Epithelial cell of proximal tubule (primary cell): ENCODE measurements at places on chromosomes 1 and 21.

- no peak for DNase-seq
Observed at GRCh38 chr1:19363536-19364152, 51.5 kb downstream of the SLC66A1 start.

DNA sequence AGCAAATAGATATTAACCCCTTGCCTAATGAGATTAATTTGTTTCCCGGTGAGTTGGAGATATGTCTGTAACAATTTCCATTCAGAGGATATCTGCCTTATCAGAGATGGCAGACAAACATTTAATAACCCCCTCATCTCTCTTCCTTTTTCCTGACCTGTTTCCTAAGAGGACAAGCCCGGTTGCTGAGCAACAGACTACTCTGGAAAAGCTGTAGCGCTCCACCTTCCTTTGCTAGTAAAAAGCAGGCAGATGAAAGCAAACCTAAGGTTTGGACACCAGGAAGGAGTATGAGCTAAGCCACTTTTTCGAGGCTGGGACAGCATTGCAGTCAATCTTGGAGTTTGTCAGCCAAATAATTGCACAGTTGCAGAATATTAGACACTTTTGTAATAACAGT lies 82.4 kb downstream of the RGS21 start:
- DNase-seq = no peak

GRCh38 chr1:112172294-112172882 lies 182.9 kb upstream of the KCND3 start:
- peak; percentile 4 for DNase-seq

DNA sequence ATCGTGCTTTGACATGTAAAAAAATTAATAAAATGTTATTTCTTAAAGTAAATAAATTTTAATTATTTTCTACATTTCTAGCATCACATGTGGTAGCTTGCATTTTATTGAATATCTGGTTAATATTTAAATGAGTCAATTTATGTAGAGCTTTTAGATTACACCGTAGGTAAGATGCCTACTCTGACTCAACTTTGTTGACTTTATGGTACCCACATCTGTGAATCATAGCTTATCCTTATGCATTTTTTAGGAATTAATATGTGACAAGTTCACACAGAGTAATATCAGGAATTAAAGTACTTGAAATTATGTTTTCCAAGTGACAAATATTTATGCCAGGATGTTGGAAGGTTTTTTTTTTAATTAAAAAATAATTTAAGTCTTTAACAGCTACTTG lies 120.7 kb downstream of the LEPR start:
- no peak for DNase-seq

GRCh38 chr1:90732136-90732535 lies 15.0 kb upstream of the BARHL2 start:
- no peak for DNase-seq

GRCh38 chr1:201769966-201770365 lies 59.0 kb upstream of the IPO9 start:
- no peak for DNase-seq

GRCh38 chr1:148292915-148293314 lies 140.8 kb upstream of the NBPF11 start:
- DNase-seq = no peak

DNA sequence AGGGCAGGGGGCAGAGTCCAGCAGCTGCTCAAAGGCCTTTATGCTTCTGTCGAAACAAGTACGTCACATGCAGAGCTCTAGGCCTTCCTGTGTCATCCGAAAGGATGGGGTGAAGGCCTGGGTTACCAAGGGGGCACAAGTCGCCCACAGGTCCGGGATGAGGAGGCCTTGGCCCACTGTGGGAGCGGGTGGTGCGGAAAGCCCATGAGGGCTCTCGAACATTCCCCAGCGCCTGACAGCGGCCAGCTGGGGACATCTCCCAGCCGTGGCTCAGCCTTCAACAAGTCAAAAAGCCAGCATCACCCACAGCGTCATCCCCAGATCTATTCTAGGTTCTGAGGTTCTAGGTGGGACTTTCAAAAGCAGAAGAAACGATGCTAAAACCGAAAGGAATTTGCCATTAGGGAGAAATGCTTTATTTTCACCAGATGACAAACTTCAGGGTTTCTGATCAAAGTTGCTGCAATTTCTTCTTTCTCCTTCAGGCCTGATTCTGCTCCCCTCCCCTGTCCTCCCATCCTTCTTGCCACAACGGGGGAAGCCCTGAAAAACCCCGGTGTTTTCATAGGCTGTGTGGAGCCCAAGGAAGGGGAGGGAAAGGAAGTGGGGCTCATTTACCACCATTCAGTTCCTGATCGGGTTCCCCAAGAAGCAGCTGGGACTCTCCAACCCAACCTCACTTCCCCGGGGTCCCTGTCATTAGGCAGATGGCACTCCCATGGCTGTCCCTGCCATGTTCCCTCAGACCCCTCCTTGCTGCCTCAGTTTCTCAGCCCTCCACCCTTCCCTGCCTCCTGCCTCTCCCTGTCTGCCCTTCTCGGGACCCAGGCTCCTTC lies 17.6 kb downstream of the GPR137B start:
- DNase-seq = no peak

- DNase-seq = no peak
Observed at GRCh38 chr1:9996624-9997582, at the start of gene RBP7. TSS of gene RBP7 (plus strand) at chr1:9997228. CDS start at chr1:9997259, 31 bp downstream.

DNA sequence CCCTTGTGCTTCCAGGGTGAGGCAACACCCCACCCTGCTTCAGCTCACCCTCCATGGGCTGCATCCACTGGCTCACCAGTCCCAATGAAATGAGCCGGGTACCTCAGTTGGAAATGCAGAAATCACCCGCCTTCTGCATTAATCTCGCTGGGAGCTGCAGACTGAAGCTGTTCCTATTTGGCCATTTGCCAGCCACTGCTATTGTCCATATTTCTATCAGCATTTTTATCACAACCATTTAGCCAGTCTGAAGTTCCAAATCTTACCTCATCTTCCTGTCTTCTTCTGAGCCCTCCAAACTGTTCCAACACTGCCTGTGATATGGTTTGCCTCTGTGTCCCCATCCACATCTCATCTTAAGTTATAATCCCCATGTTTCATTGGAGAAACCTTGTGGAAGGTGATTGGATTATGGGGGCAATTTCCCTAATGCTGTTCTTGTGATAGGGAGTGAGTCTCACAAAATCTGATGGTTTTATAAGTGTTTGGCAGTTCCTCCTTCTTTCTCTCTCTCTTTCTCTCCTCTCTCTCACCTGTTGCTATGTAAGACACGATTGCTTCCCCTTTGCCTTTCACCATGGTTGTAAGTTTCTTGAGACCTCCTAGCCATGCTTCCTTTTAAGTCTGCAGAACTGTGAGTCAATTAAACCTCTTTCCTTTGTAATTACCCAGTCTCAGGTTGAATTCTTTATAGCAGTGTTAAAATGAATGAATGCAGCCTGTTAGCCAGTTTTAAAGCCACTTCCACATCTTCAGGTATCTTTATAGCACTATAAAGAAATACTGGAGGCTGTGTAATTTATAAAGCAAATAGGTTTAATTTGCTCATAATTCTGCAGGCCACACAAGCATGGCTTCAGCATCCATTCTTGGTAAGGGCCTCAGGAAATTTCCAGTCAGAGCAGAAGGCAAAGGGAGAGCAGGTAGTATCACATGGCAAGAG lies 203.5 kb downstream of the FCRL5 start:
- DNase-seq = no peak

GRCh38 chr1:156476501-156477298 lies 23.9 kb downstream of the MEF2D start:
- peak; percentile 22 for DNase-seq

- no peak for DNase-seq
Observed at GRCh38 chr1:239778208-239778813, 313.4 kb upstream of the FMN2 start.

DNA sequence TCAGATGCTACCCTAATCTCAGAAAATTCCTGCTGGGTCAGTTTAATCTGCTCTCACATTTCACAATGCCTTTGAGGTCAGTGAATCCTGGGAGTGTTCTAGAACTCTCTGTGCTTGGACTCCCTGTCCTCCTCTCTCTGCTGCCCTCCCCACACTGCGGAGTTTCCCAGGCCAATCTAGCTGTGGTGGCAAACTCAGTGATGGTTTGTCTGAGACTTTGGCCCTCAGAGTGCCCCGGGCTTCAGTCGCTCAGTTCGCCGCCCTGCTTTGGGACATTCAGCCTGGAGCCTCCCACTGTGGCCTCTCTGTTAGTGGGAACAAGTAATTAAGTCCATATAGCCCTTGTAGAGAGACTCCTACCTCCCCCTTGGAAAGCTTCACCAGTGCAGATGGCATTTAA lies 7.1 kb downstream of the C1orf226 start:
- no peak for DNase-seq

DNA sequence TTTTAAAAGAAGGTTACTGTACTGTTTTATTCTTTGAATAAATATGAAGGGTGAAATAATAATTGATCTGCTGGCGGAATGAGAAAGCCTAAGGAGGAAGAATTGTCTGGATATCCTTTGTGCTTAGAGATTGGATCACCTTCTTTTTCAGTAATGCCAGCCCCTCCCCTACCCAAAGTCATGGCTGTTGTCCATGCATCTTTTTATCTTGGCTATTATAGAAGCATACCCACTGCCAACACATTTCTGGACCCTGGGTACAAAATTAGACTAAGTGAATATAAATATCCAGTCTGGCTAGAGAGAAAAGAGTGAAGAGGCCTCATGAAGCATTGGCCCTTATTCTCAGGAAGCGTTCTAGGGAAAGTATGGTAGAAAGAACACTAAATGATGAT lies 28.1 kb downstream of the AK4 start:
- no peak for DNase-seq

- DNase-seq = no peak
Observed at GRCh38 chr21:18368205-18368604, 35.4 kb downstream of the TMPRSS15 start.

DNA sequence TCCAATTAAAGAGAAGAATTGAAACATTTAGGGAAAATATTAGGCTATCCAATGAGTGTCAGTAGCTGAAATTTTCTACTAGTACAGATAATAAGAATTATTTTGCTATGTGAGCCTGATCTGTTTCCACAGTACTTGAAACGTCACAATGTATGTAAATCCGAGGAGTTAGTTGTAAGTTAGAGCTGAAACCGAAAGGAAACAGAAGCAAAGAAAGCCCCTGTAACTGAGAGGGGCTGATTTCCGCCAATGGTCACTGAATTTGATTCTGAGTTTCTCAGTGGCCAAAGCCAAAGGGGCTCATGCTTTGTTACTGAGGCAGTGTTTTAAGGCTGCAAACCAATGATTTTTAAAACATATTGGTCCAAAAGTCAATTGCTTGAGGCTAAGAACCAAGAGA lies 168.3 kb upstream of the DUSP10 start:
- DNase-seq = no peak

- DNase-seq = no peak
Observed at GRCh38 chr1:243397613-243398321, 141.9 kb downstream of the SDCCAG8 start.

DNA sequence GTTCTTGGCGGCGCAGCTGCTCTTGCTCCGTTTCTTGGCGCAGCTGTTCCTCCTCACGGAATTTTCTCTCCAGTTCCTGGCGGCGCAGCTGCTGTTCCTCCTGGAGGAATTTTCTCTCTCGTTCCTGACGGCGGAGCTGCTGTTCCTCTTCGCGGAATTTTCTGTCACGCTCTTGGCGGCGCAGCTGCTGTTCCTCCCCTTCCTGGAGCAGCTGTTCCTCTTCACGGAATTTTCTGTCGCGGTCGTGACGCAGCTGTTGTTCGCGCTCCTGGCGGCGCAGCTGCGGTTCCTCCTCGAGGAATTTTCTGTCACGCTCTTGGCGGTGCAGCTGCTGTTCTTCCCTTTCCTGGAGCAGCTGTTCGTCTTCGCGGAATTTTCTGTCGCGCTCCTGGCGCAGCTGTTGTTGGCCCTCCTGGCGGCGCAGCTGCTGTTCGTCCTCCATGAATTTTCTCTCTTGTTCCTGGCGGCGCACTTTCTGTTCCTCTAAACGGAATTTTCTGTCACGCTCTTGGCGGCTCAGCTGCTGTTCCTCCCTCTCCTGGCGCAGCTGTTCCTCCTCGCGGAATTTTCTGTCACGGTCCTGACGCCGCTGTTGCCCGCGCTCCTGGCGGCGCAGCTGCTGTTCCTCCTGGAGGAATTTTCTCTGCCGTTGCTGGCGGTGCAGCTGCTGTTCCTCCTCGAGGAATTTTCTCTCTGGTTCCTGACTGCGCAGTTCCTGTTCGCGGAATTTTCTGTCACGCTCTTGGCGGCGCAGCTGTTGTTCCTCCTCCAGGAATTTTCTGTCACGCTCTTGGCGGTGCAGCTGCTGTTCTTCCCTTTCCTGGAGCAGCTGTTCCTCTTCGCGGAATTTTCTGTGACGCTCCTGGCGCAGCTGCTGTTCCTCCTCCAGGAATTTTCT lies 7.0 kb downstream of the TCHH start:
- DNase-seq = no peak

- no peak for DNase-seq
Observed at GRCh38 chr1:184060316-184060715, 8.8 kb downstream of the TSEN15 start.

DNA sequence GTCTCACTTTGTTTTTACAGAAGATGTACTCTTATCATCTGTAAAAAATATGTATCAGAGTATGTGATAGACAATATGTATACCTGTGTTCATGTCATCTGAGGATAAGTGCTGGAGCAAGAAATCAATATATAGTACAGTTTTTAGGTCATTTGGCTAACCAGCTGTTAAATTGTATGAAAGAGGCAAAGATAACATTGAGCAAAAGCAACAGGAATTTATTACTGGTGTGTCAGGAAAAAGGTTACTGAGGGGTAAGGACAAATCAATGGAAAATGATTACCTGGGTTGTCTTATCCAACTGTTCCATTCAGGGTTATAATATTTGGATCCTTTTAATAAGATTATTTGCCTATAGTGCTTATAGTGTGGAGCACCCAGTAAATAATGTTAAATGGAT lies 4.9 kb downstream of the HIPK1 start:
- no peak for DNase-seq

- DNase-seq = no peak
Observed at GRCh38 chr1:231240531-231240882, 505 bp upstream of the GNPAT start.

GRCh38 chr1:77977989-77978292 lies 931 bp downstream of the FUBP1 start:
- DNase-seq = no peak

- no peak for DNase-seq
Observed at GRCh38 chr1:3790952-3791351, 5.3 kb downstream of the LRRC47 start.

DNA sequence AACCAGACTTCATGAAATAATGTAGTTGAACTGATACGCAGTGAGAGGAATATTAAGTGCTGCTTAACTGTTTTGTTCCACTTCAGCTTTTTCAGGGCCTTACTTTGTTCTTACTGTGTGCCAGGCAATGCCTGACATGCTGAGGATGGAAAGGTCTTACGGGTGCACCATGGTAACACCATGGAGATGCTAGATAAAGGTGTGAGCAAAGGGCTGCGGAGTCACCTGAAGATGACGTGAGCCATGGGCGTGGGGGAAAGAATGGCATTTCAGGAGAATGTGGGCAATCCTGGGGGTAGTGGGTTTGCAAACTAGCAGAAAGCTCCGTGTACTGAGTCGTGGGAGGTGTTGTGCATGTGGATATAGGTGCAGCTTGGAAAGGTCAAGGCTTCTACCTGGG lies 27.3 kb downstream of the MAN1C1 start:
- no peak for DNase-seq

DNA sequence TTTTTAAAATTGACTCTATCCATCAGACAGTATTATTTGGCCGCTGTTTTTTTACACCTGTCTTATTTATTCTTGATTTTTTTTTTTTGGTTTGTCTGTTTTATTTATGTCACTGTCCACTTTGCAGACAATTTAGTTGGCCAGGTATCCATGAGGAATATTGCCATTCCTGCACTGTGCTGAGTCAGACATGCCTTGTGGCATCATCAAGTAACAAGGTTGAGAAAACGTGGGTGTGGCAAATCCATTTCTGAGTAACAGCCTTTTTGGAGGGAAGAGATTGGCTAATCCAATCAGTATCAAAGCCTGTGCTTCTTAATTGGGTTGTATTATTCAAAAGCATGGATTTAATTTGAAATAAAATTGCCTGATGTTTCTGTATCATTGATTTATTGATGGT lies 463.1 kb downstream of the USP25 start:
- peak; percentile 27 for DNase-seq
